Hippocampal formation (tissue), 2 donors: ENCODE measurements at places on chromosomes 5 and 9.

- no peak for DNase-seq
These were observed 187.7 kb upstream of the TRIM32 start for GRCh38 chr9:116499434-116499833.

GRCh38 chr5:146564007-146564762 is 48.2 kb upstream of the GPR151 start:
- DNase-seq = no peak

- DNase-seq = no peak
These were observed 115.5 kb downstream of the COL23A1 start for GRCh38 chr5:178474562-178475184.

- no peak for DNase-seq
These were observed 25.5 kb downstream of the TCF7 start for GRCh38 chr5:134139891-134140469.

GRCh38 chr5:128274441-128274840 is 190.9 kb downstream of the SLC12A2 start:
- DNase-seq = no peak

GRCh38 chr5:109038209-109038840 is 290.6 kb downstream of the FER start:
- DNase-seq = no peak

DNA sequence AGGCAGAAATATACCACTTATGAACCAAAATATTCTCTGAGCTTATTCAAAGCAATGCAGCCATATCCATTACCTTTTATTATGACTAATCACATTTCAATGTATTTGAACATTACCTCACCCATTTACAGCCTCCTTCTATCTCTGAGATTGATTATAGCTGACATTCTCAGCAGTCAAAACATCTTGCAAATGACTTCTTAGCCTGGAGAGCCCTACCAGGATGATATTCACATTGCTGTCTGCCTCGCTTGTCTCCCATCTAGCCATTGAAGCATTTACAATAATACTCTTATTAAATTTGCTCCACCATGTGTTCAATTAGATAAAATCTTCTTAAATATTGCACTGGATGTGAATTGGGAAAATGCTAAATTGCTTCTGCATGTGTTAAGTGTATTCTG is 1879.9 kb upstream of the ACO1 start:
- DNase-seq = no peak

DNA sequence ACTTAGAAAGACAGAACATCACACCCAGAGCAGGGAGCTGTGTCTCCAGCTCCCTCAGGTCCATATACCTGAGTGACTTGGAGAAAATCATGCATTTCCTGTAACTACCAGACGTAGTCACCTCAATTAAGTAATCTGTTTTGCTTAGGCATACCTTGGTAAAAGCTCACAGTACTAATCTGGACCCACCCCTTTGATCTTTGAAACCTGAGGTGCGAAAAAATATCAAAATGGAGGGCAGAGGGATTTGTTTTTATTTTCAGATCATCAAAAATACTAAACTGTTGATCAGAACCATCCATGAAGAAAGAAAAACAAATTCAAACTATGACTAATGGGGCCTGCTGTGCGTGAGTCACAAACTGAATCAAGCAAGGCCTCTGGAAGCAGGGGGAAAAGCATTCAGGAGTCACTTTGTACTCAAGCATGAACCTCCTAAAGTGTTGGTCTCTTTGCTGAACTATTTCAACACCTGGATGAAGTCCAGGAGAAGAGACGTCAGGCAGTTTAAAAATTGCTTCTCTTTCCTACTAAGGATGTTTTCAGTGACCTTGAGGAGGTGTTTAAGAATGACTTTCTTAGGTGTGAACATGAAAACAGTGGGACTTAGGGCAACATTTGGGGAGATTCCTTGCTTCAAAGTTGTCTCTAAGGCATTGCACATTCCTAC is 76.3 kb downstream of the MUSK start:
- no peak for DNase-seq

DNA sequence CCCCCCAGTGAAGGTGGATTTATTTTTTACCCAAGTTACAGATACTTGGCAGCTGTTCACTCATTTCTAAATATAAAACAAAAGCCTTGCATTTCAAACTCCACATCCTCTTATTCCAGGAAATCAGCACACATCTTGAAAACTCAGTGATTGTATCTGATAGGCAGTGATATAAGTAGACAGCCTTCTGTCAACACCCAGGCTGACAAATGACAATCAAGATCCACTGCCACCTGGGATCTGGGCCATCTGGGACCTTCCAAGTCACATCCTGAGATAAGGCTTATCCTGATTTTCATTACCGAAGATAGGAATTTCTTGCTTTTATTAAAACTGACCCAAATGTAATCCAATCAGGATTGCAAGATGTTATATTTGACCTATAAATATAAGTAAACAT is 201.3 kb upstream of the PUM3 start:
- no peak for DNase-seq

DNA sequence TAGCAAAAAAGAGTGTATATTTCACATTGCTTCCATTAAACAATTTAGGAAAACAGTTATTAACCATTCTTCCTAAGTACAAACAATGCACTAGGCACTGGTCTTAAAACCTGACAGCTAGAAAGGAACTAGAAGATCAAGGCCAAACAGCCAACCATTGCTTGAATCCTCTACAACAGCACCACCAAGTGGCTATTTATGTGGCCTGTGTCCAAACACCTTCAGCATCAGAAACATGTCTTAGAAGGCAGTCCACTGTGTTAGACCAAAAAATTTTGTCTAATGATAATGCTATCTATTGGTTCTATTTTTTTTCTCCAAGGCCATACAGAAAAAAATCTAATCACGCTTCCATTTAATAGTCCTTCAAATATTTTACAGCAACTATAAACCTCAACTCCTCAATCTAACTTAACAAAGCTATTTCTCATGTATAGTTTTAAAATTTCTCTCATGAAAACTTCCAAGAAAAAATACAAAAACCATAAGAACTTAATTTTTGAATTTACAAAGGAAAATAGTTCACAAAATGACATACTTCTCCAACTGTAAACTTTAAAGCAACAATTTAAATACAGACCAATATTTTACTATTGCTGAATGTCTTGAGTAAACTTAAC is 36.1 kb downstream of the CAAP1 start:
- no peak for DNase-seq

DNA sequence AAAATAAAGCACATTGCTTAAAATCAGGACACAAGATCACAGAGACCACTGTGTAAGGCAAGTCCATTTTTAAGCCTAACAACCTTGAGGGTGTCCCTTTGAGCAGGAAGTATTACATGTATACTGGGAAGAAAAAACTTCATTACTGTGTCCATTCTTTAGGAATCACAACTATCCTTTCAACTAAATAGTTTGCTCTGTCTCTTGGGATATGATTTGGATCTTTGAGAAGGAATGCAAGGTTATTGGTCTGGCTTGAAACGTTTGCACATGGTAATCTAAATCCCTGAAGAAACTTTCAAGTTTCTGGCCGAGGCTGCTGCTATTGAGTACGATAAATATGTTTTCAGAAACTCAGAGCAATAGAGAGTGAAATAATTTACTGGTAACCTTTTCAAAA is 923.0 kb upstream of the SEMA6A start:
- DNase-seq = no peak

GRCh38 chr5:141359790-141360426 is at the start of gene PCDHGB2:
Gene PCDHGB2, plus strand, starts transcription at chr5:141359994. Its CDS starts 142 bp downstream, at chr5:141360136.
- DNase-seq = no peak

DNA sequence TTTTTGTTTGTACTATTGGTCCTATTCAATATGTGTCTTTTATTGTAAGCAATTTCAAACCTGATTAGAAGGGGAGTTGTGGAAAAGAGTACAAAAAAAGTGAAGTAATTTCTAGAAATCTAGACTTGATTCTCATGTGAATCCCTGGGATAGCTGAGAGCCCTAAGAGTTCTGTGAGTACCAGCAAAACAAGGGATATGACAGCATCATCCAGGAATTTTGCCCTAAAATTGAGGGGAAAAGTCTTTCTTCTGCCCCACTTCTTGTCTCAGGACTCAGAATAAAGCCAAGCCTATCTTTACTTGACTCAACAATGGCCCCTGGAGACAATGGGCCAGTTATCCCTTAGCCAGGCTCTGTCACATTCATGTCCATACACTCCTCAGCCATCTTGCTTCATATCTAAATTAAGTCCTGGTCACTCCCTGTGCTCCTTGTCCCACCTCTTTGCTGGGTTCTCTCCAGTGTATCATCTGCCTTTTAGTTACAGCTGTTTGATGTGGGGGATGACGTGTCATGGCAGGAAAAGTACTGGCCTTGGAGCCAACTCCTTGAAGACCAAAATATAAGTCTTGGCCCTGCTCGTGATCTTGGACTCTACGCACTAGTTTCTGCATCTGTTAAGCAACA is 81.2 kb downstream of the ADAMTS12 start:
- no peak for DNase-seq

DNA sequence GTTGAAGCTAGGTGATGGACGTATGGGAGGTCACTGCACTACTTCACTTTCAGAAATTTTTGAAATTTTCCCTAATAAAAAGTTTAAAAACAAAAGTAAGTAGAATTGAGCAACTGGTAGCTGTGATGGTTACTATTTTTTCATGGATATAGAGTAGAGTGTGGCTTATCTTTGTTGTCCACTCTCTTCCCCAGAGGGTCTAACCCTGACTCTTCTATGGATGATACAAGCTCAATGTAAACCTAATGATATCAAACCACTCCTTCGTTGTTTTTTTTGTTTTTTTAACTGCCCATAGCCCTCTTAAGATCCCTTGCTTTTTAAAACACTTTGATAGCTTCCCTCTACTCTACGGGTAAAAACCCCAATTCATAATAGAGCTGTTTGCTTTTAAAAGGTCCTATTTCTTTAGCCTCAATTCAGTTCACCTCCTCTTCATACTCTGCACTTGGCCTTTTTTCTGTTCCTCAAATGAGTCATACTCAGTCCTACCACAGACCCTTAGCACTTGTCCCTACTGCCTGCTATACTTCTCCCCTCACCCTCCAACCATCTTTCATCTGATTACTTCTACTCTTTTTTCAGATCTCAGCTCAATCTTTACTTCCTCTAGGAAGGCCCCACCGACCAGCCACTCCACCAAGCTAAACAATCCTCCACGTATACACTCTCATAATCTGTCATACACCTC is 2.6 kb downstream of the HDAC3 start:
- DNase-seq = no peak

DNA sequence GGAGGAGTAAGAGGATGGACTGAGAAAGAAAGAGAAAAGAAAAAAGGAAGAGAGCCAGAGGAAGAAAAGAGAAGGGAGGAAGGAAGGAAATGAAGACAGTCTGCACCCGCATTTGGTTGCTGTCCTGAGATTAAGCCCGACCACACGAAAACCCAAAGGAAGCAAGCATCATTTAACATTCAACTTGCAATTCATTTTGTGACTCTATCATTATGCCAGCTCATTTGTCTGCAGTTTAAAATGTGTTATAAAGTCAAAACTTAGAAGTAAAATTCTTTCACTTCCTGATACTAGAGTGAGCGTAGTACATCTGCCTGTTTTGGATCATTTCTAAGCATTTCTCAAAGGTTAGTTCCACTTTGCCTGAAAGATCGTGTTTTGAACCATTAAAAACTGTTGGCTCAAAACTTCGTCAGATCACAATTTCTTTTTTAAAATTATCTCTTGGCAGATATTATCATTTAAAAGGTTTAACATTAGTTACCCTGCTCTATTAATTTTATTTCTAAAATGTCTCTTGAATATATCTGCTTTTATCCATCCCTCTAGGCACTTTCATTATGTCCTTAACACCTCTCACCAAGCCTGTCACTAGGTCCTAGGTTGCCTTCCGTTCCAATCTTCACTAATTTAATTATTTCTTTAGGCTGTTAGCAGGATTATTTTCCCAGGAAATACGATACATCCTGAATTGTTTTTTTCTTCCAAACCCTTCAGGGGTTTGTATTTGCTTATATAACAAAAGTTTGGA is 240.9 kb downstream of the TLE4 start:
- no peak for DNase-seq

- peak; percentile 45 for DNase-seq
These were observed 294.7 kb upstream of the DMRT1 start for GRCh38 chr9:546797-547223.

GRCh38 chr9:128005923-128006322 is 25.1 kb upstream of the EEIG1 start:
- DNase-seq = no peak

DNA sequence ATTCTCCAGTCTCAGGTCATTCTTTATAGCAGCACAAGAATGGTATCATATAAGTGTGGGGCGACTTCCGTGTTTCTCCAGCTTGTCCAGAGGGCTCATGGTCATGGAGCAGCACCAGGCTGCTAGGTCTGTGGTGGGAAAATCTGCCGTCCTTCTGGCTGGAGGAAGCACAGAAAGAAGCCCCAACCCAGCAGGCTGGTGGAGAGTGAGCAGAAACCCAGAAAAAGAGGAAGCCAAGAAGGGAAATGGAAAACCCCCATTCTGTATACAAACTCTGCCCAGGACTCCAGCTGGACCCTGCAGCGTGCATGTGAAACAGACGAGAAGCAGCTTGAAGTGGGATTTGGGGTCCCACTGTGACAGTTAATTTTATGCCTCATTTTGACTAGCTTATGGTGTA is 34.3 kb upstream of the OLFM1 start:
- no peak for DNase-seq

DNA sequence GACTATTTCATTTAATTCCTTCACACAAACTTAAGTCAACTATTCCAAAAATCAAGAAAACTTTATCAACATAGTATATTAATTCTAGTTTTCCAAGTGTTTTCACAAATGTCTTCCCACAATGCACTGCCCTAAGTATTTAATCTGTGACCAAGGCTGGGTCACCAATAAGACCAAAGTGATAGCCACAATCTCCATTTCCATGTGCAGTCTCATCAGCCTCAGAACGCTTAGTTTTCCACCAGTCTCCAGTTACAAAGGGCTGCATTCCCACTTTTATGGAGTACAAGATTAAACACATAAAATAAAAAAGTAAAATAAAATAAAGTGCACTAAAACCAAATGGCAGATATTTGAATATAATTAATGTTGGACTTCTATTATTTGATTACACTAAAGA is 371.6 kb upstream of the CCNH start:
- no peak for DNase-seq

DNA sequence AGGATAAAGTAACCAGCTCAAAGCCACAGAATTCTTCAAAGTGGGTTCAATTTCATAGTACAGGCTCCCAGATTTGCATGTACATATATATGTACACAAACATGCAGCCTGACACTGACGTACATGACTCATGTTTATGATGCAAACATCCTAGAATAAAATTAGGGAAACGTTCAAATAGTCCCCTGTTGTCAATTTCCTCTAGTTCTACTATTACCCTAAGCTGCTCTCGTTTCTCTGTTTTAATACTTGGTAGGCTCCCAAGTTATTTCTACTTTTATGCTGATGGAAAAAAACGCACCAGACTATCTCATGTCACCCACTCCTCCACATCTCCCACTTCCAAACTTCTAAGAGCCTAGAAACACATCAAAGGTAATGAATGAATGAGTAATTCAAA is 229.7 kb downstream of the EPB41L4A start:
- no peak for DNase-seq

GRCh38 chr5:142104491-142104890 is 4.1 kb upstream of the NDFIP1 start:
- no peak for DNase-seq

DNA sequence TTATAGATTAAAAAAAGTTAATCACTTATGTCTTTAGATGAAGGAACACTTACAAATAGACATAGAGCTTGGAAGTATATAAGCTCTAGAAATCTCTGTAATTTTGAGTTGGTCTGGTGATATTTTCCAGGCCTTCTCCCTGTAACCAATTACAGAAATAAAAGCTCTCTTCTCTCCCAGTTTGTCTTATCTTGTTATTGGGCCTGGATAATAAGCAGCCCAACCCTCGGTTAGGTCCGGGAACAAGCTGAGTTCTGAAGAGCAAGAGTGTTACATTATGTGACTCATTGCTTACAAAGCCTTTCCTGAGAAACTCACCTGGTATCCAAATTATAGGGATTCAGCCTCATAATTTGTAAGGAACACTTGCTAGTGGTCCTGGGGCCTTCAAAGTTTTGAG is 1146.2 kb downstream of the CDH9 start:
- no peak for DNase-seq
